H4 (cell line): ENCODE measurements at places on chromosomes 4 and X. TPM values are rescaled to one million over a fixed set of nuclear protein-coding genes. Genes with fewer than 3 reads are reported as not detected.
A peak's percentile ranks its signal among the peaks of the same experiment; 100 is the strongest.

GRCh38 chr4:152601156-152601555 lies 65.3 kb upstream of the FBXW7 start:
- no peak for DNase-seq

DNA sequence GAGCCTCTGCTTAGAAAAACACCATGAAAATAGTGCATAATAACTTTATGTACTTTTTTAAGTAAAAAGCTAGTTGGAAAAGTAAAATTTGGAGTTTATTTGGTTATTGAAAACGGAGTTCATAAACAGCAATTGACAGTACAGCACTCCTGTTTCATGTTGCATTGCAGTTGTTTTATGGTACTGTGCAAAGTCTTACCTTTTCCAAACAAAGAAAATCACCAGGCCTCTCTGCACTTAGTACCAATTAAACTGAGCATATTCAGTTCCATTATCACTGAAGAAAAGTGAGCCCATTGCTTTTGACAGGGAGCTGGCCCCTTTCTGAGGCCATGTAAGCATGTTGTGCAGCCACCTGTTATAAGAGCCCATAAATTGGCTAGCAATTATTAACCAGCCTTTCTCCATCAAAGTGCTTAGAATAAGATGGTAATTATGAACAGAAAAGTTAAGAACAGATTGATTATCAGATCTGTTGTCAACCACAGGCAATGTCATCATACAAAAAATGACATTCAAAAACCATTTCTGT lies 376.6 kb upstream of the EMCN start:
- DNase-seq: no peak

DNA sequence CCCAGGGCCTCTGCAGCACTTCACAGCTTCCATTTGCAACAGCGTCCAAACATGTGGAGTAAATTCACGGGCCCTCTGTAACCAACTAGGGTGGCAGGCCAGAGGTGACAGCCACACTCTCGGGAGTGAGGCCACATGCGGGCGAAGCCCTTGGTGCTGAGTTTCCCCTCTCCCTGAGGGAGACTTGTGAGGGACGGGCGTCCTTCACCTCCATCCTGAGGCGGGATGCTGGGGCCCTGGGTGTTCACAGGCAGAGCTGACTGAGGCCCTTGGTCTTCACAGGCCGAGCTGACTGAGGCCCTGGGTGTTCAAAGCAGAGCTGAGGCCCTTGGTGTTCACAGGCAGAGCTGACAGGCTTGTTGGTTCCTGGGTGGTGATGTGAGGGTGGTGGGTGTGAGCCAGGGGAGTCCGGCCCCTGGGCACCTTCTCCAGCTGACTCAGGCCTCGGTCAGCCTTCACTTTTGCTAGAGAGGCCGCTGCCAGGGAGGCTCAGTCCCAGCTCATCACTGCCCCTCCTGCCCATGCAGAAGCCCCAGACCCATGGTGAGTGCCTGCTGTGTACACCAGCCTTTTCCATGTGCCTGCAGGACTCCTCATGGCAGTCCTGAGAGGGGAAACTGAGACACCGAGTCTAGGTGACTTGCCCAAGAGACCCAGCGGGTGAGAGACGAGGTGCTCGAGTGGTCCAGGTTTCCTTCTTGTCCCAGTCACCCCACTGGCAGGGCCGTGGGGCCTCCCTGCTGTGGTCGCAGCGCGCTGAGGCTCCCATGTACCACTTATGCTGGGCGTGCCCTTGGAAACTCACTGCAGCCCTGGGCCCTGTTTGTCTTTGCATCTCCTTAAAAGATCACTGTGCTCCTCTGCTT lies 8.5 kb downstream of the WFS1 start:
- DNase-seq: no peak

DNA sequence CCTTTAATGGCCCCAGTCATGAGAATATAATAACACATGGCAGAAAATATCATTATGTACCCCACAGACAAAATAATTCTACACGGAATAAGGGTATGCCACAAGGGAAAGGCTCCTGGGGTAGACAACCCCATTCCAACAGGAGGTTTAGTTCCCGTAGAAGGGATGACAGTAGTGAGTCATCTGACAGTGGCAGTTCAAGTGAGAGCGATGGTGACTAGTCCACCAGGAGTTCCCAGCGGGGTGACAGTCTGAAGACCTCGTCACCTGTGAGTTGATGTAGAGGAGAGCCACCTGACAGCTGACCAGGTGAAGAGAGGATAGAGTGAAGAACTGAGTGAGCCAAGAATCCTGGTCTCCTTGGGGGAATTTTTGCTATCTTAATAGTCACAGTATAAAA lies 13.5 kb downstream of the MEPE start:
- no peak for DNase-seq

DNA sequence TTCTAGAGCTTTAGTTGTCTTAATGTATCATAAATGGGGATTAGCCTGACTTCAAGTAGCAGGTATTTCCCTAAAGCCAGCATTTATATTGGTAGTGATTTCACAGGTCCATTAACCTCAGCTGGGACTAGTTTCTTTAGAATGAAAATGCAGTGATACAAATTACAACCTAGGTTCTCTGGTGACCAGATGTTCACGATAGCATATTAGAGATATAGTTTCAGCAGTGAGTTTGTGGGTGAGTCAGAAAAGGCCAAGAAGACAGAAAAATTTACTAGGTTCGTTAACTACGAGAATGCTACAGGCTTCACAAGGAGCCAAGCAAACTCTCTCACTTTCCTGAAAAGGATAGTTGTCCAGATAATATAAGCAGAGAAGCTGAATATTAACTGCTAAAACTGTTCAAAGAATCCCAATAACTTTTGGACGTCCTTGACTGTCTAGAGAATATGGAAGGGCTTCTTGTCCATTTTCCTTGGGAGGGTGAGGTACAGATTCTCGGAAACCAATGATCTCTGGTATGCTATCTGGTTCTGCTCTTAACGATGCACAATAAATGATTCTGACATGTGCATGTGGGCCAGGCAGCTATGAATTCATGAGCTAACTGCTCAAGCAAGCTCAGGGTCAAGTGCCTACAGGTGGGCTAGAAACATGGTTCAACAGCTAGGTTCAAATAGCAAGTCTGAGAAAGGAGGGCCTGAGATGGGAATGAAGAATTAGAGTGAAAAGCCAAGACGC lies 6.0 kb upstream of the SPCS3 start:
- DNase-seq: no peak

DNA sequence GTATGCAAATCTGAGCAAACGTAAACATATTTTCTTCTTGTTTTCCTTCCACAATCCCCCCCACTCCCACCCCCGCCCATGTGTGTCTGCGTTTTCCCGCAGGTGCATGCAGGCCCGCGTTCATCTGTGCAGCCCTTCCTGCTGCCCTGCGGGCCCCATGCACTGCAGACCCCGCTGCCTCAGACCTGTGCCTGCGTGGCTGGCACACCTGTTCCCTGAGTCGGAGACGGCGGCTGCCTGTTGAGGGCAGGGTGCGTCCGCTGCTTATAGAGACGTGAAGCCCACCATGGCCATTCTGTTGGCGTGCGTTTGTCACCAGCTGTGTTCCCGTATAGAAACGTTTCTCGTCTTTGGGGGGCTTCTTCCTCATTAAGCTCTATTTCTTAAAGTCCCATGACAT lies 51.5 kb downstream of the PCGF3 start:
- no peak for DNase-seq

- DNase-seq: no peak
These were observed 309.4 kb downstream of the ARHGAP24 start for GRCh38 chr4:85784348-85784747.

- DNase-seq: no peak
These were observed 8.5 kb downstream of the SMS start for GRCh38 chrX:21948897-21949578.

GRCh38 chr4:47814618-47815295 lies 23.1 kb downstream of the CORIN start:
- DNase-seq: no peak

GRCh38 chrX:99142745-99143144 lies 1267.3 kb downstream of the PCDH19 start:
- peak; percentile 2 for DNase-seq

DNA sequence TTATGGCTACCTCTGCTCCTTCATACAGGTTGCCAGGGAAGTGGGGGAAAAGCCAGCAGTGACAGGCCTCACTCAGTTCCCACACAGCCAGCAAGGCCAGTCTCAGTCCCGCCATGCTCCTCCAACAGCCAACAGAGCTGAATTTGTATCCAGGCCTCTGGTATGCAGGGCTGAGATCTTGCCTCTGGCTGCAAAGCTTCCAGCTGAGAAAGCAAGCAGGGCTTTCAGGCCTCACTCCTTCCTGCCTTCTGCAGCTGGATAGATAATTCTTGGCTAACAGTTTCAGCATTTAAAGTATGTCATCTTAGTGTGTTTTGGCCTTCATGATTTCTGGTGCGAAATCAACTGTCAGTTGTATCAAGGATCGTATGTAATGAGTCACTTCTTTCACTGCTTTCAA lies 103.6 kb downstream of the GNL3L start:
- no peak for DNase-seq

DNA sequence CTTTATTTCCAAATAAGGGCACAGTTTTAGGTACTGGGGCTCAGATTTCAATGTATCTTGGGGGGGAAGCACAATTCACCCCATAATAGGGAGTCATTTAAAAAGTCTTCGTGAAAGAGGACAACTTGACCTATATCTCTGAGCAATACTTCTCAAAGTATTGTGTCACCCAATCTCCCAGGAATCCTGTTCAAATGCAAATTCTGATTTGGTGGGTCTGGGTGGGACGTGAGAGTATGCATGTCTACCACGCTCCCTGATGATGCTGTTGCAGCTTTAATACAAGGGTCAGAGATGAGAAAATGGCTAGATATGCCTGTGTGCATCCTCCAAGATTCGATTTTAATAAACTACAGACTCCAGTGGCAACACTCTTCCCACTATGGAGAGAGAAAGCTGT lies 514.8 kb downstream of the BCOR start:
- DNase-seq: no peak

DNA sequence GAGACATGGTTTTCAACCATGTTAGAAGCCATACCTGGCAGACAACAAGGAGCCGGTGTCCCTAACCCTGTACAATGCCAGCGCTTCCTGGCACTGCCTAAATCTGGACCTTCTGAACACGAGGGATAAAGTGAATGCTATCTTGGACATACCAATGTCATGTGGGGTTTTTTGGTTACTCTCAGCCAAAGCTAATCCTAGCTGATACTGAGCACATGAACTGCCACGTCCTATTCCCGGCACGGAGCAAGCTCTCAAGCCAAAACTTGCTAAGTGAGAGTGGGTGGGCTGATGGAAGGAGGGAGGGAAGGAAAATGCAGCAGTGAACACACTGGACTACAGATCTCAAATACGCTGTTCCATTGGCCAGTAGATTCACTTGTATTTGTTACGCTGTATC lies 226.1 kb downstream of the BCOR start:
- DNase-seq: no peak

DNA sequence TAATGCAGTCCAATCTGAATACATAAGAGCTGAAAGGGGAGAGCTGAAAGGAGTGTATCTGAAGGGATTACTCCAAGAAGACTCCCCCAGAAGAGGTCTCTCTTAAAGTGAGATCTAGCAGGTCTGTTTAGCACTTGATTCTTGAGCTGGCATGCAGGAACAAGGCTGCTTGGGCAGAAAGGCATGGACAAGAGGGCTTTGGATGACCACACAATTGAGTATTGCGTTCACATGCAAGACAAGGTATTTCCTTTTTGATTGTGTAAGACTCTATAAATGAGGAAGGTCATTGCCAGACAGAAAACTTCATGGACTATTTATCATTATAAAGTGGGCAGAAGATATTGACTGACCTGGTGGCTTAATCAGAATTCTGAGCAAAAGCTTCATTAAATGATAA lies 145.5 kb upstream of the AFF2 start:
- DNase-seq: no peak

GRCh38 chrX:54358424-54359211 lies 772 bp upstream of the WNK3 start:
- no peak for DNase-seq

DNA sequence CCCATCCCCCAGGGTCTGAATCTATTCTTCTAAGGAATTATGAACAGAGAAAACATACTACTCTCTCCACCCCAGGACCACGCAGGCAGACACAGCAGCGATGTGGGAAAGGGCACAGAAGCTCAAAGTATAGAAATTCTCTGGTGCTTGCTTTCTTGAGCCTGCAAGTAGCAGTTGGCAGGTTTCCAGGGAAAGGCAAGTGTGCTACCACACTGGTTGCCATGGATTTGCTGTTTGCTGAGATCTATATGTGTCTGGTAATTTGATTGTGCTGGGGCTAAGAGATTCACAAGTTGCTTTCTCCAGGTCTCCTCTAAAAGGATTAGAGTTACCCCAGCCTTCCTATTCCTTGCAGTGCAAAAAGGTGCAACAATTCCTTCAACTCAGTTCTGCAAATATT lies 83.1 kb downstream of the GUCY2F start:
- no peak for DNase-seq

GRCh38 chr4:39032218-39033085 lies at the start of gene TMEM156:
Gene TMEM156 (minus strand): TSS chr4:39032409. CDS start chr4:39032313, 96 bp downstream.
- DNase-seq: peak; percentile 65

The PGRMC2 gene
- 20.6 and 32.5 TPM in 2 replicates for total RNA-seq

The PLAC8 gene
- total RNA-seq: 17.0 and 18.2 TPM in 2 replicates

The RTL5 gene
- total RNA-seq: 0.48 and 0.90 TPM in 2 replicates

The ARX gene
- not detected in 2 replicates for total RNA-seq

The TBC1D8B gene
- total RNA-seq: 2.6 and 2.9 TPM in 2 replicates

The ZIC3 gene
- 0.02 TPM in 1 of 2 replicates, not detected in the other for total RNA-seq

The PCSK1N gene
- 9.9 and 16.0 TPM in 2 replicates for total RNA-seq
